ENCODE measurements at places on chromosomes 4 and X. TPM values are rescaled to one million over a fixed set of nuclear protein-coding genes. Genes with fewer than 3 reads are reported as not detected.

DNA sequence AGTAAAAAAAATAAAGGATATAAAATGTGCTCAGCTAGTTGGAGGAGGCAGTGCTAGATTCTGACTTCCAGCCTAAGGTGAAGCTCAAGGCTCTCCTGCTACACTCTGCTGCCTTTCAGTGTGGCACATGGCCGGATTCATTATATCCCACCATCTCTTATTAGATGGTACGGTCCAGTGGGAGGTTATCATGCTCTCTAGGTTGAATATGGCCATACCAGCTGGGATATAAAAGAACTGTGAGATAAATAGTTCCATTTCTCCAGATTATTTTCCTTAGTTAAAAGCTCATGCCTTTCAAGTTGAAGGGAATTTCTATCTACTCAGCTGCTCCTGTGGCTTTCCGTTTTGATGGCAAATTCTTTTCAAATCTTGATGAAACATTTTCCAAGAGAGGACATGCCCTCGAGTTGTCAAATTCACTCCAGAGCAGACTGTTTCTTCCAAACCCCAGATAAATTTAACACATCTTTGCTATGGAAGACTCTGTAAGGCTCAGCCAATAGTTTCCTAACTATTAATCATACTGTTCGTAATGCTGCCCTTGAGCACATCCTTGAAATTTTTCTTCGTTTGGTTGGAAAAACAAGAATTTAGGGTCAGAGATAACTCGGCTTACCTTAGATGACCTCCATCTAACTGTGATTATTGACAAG lies 2.2 kb upstream of the MGARP start:
- no peak for ATAC-seq

The FAM47E gene
- total RNA-seq, result 1.8 TPM

GRCh38 chrX:12949205-12949926 lies 25.5 kb upstream of the TMSB4X start:
- ATAC-seq, result no peak

DNA sequence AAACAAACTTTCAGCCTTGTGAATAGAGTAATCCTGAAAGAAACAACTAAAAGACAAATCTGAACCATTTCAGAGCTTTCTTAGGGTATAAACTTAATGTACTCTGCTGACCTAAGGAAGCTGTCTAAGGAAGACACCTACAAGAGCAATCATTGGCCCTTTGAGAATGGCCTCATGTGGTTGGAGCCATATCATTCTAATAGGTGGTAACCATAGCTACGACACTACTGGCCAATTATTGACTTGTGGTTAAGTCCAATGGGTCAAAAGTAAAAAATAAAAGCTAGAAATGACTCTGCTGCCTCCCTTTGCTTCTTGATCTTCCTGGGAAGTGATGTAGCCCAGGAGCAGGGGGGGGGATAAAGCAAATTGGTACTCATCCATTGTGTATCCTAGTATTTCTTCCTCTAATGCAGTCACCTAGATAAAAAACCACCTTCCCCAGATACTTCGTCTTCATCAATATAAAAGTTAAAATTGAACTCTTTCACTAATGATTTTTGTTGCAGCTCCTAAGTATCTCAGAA lies 547.0 kb downstream of the ARAP2 start:
- ATAC-seq, result no peak

The DCAF4L1 gene
- total RNA-seq, result 0.25 TPM

GRCh38 chr4:178415925-178416324 lies 973.7 kb upstream of the AGA start:
- no peak for ATAC-seq

GRCh38 chr4:24578364-24578763 lies 6.0 kb downstream of the DHX15 start:
- no peak for ATAC-seq

DNA sequence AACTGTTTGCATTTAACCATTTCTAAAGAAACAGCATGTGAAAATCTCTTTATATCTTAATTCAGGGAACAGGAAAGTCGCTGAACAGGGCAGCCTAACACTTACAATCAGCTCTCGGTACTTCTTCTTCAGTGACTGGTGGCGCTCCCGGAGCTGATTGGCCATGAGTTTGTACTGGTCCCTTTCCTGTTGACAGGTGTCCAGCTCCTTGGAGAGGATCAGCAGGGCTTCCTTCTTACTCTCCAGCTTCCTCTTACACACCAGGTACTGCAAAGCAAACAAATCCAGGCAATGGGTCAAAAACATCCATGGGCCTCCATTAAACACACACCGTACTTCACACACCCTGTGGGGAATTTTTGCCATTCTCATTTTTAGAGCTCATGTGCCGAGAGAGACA lies 36.4 kb downstream of the CCDC149 start:
- ATAC-seq, result no peak

GRCh38 chr4:25782482-25782881 lies 80.3 kb downstream of the SEL1L3 start:
- no peak for ATAC-seq

The MAGEA10 gene
- total RNA-seq, result not detected

DNA sequence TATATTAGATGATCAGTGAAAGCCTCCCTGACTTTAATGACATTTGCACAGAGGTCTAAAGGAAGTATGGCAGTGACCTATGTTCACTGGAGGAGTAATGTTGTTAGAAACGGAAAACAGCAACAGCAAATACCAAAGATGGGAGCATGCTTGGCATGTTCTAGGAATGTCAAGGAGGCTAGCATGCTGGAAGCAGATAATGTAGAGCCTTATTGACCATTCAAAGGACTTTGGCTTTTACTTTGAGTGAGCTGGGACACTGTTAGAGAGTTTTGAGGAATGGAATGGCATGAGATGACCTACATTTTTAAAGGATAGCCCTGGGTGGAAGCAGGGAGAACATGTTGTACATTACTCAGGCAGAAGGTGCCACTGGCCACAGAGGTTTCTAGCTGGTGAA lies 6.0 kb downstream of the RPA4 start:
- no peak for ATAC-seq

GRCh38 chrX:72685810-72686456 lies 28.2 kb downstream of the PHKA1 start:
- no peak for ATAC-seq

The GYPB gene
- not detected for total RNA-seq

- ATAC-seq, result no peak
Observed at GRCh38 chr4:153326513-153326912, 18.0 kb upstream of the MND1 start.

GRCh38 chr4:53039741-53040458 lies 177.8 kb downstream of the RASL11B start:
- ATAC-seq, result no peak

DNA sequence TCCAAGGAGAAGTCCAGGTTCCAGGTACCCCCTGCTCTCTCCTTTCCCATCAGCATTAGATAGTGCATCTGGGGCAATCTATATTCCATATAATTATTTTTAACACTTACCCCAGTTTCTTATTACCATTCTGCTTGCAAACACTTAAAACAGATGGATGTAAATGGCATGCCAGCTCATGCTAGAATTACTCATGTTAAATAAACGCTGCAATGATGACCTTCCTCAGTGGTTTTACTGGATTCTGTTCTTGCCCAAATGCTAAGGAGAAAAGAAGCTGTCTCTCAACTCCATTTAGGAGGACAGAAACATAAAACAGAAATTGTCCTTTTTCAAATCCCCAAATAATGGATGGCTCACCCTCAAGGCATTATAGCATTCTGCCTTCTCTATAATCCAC lies 161.1 kb downstream of the NLGN4X start:
- ATAC-seq, result no peak

Measured in motor neuron (in vitro differentiated cells).